ENCODE measurements at places on chromosomes 12 and 14. TPM values are rescaled to one million over a fixed set of nuclear protein-coding genes. Genes with fewer than 3 reads are reported as not detected.

GRCh38 chr12:96828169-96828789, 78.8 kb upstream of the NEDD1 start:
- H3K36me3 ChIP-seq = no peaks in the 10 kb centered on the region
- H3K27ac ChIP-seq = no peak overlapping the region
- no peak overlapping the region for H3K4me3 ChIP-seq
- DNase-seq = peak; percentile 48
- H3K4me1 ChIP-seq = no peaks in the 10 kb centered on the region

Gene TEX22
- 2.4 TPM for total RNA-seq

Gene PTPRB
- total RNA-seq = not detected

GRCh38 chr14:103748534-103748857, 32.9 kb downstream of the ZFYVE21 start:
- H3K36me3 ChIP-seq = peaks cover 4% of the 10 kb centered on the region
- no peak overlapping the region for H3K4me3 ChIP-seq
- peaks cover 16% of the 10 kb centered on the region for H3K4me1 ChIP-seq
- H3K27ac ChIP-seq = peak overlapping the region; percentile 70
- peak; percentile 78 for DNase-seq

- H3K4me1 ChIP-seq = peaks cover 37% of the 10 kb centered on the region
- peaks cover 24% of the 10 kb centered on the region for H3K36me3 ChIP-seq
- peak; percentile 43 for DNase-seq
- H3K4me3 ChIP-seq = no peak overlapping the region
Observed at GRCh38 chr14:94337274-94337673, 14.1 kb upstream of the SERPINA6 start.

DNA sequence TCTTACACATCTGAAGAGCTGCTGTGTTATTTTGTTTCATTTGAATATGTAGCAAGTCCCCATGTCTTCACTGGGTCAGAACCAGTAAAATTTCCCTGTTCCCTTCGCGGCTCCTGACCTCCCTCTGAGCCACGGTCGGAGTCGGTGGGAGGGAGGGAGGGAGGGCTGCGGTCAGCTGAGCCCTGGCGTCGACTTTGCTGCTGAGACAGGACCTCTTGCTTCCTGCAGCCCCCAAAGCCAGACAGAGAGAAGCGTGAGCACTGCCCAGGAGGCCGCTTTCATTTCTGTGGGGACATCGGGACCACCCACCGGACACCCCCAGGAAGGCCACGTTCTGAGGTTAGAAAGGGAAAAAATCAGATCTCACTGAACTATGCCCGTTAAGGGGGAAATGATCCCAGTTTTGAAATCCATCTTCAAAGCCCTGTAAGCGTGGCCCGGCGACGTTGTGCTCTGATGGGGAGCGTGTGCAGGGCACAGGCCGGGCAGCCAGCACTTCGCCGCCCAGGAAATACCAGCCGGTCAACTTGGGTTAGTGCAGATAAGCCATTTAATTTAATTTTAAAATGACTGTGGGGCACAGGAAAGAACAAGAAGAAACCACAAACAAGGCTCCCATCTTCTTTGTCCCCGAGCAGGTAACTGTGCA, 42.1 kb downstream of the NOC4L start:
- H3K36me3 ChIP-seq = no peaks in the 10 kb centered on the region
- H3K27ac ChIP-seq = peak overlapping the region; percentile 86
- peak overlapping the region; percentile 55 for H3K4me3 ChIP-seq

- no peak for DNase-seq
- peaks cover 39% of the 10 kb centered on the region for H3K36me3 ChIP-seq
- no peaks in the 10 kb centered on the region for H3K27me3 ChIP-seq
- H3K4me3 ChIP-seq = no peak overlapping the region
- H3K4me1 ChIP-seq = peaks cover 3% of the 10 kb centered on the region
- no peak overlapping the region for H3K27ac ChIP-seq
Observed at GRCh38 chr12:1946296-1946695, 27.8 kb upstream of the CACNA2D4 start.

Gene HAL
- total RNA-seq = 0.25 TPM

GRCh38 chr14:99773521-99774497, 19.4 kb upstream of the EML1 start:
- H3K4me1 ChIP-seq = peaks cover 15% of the 10 kb centered on the region
- H3K4me3 ChIP-seq = no peak overlapping the region
- H3K27me3 ChIP-seq = peaks cover 22% of the 10 kb centered on the region
- no peak overlapping the region for H3K27ac ChIP-seq
- H3K36me3 ChIP-seq = no peaks in the 10 kb centered on the region

GRCh38 chr12:3122841-3123678, 45.9 kb downstream of the TSPAN9 start:
- no peak overlapping the region for H3K4me3 ChIP-seq
- no peak for DNase-seq
- H3K27me3 ChIP-seq = peaks cover 22% of the 10 kb centered on the region
- H3K36me3 ChIP-seq = no peaks in the 10 kb centered on the region
- H3K4me1 ChIP-seq = peaks cover 13% of the 10 kb centered on the region

DNA sequence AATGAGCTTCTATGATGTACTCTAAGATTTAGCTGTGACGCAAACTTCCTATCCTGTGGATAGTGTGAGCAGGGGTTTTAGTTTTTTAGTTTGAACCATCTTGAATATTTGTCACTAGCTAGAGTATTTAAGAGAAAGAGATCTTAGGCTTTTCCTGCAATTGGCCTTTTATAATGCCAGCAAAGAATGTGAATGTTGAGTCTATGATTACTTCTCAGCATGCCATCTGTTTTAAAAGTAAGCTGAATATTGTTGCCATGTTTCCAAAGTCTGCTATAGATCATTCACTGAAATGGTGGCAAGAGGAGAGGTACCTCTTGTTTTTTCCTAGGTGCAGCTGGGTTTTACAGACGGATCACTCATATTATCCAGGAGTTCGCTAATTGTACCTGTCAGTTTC, 1783.6 kb upstream of the FLRT2 start:
- H3K36me3 ChIP-seq = no peaks in the 10 kb centered on the region
- DNase-seq = no peak
- H3K4me3 ChIP-seq = no peak overlapping the region
- H3K4me1 ChIP-seq = no peaks in the 10 kb centered on the region
- no peaks in the 10 kb centered on the region for H3K27me3 ChIP-seq

DNA sequence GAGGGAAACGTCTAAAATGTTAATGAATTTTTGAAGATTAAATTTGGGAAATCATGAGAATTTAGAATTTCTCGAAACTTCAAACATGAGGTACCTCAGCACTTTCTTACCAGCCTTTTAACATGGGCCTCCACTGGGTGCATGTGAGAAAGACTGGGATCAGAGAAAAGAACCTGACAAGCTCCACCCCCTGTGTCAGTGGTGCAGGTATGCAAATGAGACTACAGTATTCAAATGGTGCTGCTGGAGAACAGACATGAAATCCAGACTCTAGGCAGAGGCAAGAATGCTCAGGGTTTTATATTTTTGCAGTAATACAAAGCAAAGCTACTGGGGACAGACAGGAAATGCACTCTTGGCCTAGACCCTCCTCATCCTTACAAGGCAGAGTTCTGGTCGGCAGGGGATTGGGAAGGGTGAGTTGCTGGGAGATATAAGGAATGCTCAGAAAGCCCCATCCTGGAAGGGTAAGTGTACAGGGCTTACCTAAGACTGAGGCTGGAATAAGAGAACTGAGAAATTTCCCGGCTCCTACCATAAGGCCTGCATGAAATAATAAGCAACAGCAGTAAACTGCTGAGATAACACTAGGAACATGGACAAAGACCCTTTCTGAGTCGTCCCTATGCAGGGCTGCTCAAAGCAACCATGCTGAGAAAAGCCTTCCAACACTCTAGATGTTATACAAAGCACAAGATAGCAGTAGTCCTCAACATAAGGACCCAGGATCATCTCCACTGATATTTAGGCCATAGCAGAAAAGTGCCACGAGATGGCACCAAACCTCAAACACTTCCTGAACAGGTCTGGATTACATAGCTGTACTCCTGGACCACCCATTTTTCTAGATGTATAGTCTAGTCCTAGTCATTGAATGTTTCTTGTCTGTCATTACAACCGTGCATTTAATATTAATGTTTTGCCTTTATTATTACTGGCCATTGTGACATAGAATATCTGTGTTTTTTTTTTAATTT, 260.8 kb downstream of the RASSF9 start:
- no peaks in the 10 kb centered on the region for H3K36me3 ChIP-seq
- peak; percentile 53 for DNase-seq
- no peak overlapping the region for H3K27ac ChIP-seq
- no peak overlapping the region for H3K4me3 ChIP-seq
- H3K27me3 ChIP-seq = no peaks in the 10 kb centered on the region

Gene TEDC1
- 21.7 TPM for total RNA-seq

Gene TEP1
- 40.1 TPM for total RNA-seq

Gene CIROP
- total RNA-seq = not detected

- H3K4me1 ChIP-seq = peaks cover 13% of the 10 kb centered on the region
- H3K27ac ChIP-seq = no peak overlapping the region
- no peaks in the 10 kb centered on the region for H3K27me3 ChIP-seq
- peak; percentile 37 for DNase-seq
- no peak overlapping the region for H3K4me3 ChIP-seq
Observed at GRCh38 chr12:9049520-9050133, 60.3 kb downstream of the KLRG1 start.

GRCh38 chr14:31749275-31749674, 188.1 kb downstream of the NUBPL start:
- H3K4me1 ChIP-seq = peaks cover 3% of the 10 kb centered on the region
- no peaks in the 10 kb centered on the region for H3K27me3 ChIP-seq
- no peak for DNase-seq

- H3K27ac ChIP-seq = no peak overlapping the region
- H3K4me1 ChIP-seq = no peaks in the 10 kb centered on the region
- H3K27me3 ChIP-seq = no peaks in the 10 kb centered on the region
- H3K4me3 ChIP-seq = no peak overlapping the region
- DNase-seq = no peak
- no peaks in the 10 kb centered on the region for H3K36me3 ChIP-seq
Observed at GRCh38 chr14:20516921-20517320, 11.6 kb downstream of the RNASE10 start.

Gene STON2
- 0.05 TPM for total RNA-seq

DNA sequence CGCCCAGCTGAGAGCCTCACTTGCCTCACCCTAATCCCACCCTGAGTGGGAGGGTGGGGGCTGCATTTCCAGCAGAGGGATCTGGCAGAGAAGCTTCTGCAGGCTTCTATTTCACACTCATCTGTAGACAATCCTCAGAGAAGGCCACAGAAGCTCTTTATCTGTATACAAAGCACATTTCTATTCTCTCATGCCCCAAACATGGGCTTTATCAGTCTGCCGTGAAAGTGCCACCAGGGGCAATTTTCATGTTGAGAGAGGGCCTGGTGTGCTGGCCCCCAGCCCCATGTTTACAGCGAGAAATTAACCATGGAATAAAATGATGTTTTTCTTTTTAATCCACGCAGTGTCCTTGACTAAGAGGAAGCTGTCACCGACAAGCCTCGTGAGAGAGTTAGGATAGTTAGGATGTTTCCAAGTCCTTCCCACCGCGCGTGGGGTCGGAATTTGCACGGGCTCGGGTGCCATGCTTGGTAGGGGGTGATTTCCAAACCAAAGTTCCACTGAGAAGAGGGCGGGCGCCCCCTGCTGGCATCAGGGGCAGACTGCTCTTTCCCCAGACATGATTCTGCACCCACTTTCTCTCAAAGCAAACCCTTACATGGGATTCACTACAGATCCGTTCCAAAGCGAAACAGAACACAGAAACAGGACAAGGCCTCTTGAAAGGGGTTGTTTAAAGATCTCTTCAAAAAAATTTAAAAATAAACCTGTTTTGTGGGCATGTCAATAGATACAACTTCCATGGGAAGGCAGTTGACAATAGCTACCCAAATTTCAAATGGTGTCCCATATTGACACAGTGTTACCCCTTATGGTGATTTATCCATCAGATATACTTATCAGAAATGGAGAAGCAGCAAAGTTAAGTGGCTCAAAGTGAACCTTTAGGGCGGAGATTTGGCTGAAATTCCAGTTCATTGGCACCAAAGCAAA, 19.4 kb downstream of the BDKRB1 start:
- H3K36me3 ChIP-seq = peaks cover 8% of the 10 kb centered on the region
- no peak overlapping the region for H3K27ac ChIP-seq
- H3K27me3 ChIP-seq = no peaks in the 10 kb centered on the region
- peak; percentile 86 for DNase-seq
- H3K4me3 ChIP-seq = no peak overlapping the region

DNA sequence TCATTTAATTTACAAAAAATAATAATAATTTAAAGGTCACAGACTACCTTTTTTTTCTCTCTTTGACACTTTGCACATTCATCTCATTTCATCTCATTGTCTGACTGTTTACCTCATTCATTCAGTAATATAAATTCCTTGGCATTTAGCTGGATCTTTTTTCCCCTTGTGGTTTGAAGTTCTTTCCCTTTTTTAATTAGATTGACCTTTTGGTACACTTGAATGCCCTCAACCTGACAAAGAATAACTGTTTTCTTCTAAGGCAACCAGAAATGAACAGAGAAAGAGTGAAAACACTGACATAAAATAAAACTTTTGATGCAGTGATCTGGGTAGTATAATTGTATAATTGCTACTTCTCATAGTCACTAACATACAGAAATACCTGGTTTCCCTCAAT, 774.9 kb upstream of the NOVA1 start:
- H3K27me3 ChIP-seq = no peaks in the 10 kb centered on the region
- no peaks in the 10 kb centered on the region for H3K4me1 ChIP-seq
- no peak overlapping the region for H3K27ac ChIP-seq
- H3K36me3 ChIP-seq = no peaks in the 10 kb centered on the region

DNA sequence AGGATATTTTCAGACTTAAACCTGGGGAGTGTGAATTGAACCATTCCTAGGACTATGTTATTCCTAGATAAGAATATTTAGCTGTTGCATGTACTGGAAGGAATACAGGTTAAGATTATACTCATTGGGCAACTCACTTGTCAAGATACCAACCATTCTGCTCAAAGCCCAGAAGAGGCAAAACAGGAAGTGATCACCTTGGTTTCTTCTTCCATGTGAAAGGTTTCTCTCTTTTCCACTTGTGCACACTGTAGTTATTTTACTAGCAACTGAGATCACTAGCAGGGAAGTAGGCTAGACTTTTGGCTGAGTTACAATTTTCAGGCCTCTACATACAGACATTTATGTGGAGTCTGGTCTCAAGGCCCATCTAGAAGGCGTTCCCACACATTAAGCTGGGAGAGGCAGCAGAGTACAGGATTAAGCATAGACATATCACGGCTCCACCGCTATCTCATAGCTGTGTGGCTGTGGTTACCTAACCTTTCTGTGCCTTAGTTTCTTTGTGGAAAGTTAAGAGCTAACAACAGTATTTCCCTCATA, 83.9 kb upstream of the FERMT2 start:
- no peaks in the 10 kb centered on the region for H3K4me1 ChIP-seq
- peaks cover 46% of the 10 kb centered on the region for H3K36me3 ChIP-seq
- H3K4me3 ChIP-seq = no peak overlapping the region
- no peak overlapping the region for H3K27ac ChIP-seq

DNA sequence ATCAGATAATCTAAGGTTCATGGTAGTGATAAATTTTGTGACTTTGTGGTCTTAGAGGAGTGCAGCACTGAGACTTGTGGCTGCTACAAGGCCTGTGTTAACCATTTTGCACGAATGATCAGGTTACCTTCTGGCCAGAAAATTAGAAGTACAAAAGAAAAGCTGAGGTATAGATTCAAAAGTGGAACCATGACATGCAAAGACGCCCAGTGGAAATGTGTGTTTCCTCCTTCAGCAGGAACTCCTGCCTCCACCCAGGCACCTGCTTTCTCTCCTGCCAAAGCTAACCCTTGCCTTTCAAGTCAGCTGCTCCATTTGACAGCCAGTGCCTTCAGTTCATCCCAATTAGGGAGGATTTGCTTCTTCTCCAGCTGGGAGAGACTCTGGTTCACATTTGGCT, 10.1 kb downstream of the PDE6H start:
- no peak overlapping the region for H3K4me3 ChIP-seq
- H3K4me1 ChIP-seq = peaks cover 60% of the 10 kb centered on the region
- H3K27ac ChIP-seq = peak overlapping the region; percentile 65
- H3K36me3 ChIP-seq = no peaks in the 10 kb centered on the region

- no peaks in the 10 kb centered on the region for H3K4me1 ChIP-seq
- no peak overlapping the region for H3K4me3 ChIP-seq
- H3K36me3 ChIP-seq = no peaks in the 10 kb centered on the region
- H3K27ac ChIP-seq = no peak overlapping the region
- no peak for DNase-seq
Observed at GRCh38 chr12:25417071-25417470, 136.0 kb downstream of the LMNTD1 start.

Measured in activated CD4-positive, alpha-beta T cell treated with anti-CD3 and anti-CD28 coated beads for 36 hours (primary cell).